ENCODE measurements at places on chromosomes 11 and 22. TPM values are rescaled to one million over a fixed set of nuclear protein-coding genes. Genes with fewer than 3 reads are reported as not detected.

Gene OR8B8
- total RNA-seq: not detected

DNA sequence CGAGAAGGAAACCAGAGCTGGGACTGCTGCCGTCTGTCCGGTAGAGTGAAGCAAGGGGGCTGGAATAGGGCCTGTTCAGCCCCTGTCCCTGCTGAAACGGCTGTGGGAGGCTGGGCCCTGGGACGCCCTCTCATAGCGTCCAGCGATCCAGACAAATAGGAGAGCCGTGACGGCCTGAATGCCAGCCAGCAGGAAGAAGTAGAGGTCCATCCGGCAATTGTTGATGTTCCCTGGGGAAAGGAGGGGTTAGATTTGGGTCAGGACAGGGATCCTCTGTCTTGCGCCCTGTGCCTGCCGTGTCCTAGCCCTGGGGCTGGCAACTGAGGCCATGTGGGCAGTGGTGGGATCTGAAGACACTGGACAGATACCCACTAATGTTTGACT is 12.9 kb downstream of the TMEM132A start:
- no peaks in the 10 kb centered on the region for H3K27me3 ChIP-seq
- DNase-seq: no peak
- H3K4me3 ChIP-seq: no peak overlapping the region
- peaks cover 14% of the 10 kb centered on the region for H3K4me1 ChIP-seq

DNA sequence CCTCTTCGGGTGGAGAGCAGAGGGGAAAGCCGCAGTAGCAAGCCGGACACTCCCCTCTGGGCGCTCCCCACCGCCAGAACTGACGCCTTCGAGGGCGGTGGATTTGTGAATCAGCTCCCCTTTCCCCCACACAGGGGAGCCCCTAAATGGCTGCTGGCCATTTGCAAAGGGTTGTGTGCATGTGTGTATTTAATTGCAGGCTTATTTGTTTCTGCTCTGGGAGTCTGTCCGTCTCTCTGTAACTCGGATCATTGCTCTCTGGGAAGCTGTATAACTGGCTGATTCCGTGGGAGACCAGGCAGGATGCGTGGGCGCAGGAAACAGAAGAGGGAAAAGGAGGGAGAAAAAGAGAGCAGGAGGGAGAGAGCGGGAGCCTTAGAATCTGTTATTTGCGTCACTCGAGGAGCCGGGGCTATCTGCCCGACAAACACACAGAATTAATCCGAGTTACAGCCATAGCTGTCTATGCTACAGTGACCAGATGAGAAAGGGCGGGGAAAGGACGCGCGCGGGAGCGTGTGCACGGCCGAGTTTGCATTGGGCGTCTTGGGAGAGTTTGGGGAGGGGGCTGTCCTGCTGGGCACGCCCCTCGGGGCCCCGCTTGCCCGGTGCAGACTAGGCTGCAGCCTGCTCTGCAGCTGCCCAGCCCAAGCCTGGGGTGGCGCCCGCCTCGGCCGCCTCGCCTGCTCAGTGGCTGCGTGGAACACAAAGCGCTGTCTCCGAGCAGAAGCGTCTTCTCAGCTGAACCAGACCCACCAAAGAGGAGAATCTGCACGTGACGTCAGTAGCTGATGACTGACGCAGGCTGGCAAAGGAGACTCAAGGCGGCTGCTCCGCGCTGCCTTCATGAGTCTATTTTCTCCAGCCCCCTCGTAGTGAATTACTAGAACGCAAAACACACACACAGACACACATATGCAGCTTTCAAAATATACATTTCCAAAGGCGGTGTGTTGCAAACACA is 105.3 kb upstream of the HSD17B12 start:
- no peak overlapping the region for H3K27ac ChIP-seq
- DNase-seq: no peak

DNA sequence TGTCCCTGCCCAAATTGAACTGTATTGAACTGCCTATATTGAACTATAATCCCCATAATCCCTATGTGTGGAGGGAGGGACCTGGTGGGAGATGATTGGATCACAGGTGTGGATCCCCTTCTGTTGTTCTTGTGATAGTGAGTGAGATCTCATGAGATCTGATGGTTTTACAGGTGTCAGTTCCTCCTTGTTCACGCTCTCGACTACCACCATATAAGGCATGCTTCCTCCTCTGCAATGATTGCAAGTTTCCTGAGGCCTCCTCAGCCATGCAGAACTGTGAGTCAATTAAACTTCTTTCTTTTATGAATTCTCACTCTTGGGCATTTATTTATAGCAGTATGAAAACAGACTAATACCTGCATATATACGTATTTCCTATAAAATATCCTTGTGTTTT is 206.5 kb upstream of the PDGFD start:
- no peaks in the 10 kb centered on the region for H3K27me3 ChIP-seq
- no peaks in the 10 kb centered on the region for H3K4me1 ChIP-seq
- no peaks in the 10 kb centered on the region for H3K36me3 ChIP-seq
- no peak for DNase-seq
- no peak overlapping the region for H3K4me3 ChIP-seq

DNA sequence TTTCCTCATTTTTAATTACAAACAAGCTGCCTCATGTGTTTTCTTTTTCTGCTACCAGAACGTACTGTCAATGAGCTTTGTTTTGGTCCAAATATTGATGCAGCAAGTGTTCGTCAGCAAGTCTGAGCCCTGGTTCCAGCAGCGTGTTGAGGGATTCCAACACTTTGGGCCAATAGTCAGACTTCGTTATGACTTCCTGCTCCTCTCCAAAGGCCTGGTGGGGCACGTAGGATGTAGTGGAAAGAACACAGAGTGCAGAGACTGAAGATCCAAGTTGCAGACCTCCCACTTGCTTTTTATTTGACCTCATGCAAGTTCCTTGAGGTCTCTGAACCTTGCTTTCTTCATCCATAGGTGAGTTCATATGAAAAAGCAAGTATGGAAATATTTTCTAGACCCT is 138.2 kb downstream of the BBOX1 start:
- H3K36me3 ChIP-seq: no peaks in the 10 kb centered on the region
- no peak overlapping the region for H3K27ac ChIP-seq
- no peak overlapping the region for H3K4me3 ChIP-seq
- H3K4me1 ChIP-seq: peaks cover 11% of the 10 kb centered on the region
- no peak for DNase-seq

DNA sequence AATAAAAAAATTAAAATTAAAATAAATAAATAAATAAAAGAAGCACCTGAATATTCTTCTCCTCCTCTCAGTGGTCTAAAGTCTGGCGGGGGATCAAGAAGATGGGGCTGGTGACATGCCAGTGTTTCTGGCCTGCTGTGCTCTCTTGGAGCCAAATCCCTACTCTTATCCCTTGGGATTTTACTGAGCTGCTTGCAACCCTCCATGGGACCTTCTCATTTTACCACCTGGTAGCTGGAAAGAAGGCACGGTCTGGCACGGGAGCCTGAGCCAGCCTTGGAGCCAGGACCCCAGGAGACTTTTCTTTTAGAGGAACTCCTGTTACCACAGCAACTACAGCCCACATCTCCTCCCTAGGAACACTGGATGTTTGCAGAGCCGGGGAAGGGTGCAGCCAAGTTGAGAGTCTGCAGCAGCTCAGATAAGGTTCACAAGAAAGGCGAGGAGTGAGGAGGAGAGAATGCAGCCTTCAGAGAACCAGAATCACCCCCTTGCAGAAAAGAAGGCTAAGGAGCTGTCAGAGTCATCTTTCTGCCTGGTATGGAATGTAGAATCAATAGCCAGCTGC is 21.4 kb downstream of the CD6 start:
- no peak overlapping the region for H3K27ac ChIP-seq
- DNase-seq: no peak
- peaks cover 33% of the 10 kb centered on the region for H3K27me3 ChIP-seq

DNA sequence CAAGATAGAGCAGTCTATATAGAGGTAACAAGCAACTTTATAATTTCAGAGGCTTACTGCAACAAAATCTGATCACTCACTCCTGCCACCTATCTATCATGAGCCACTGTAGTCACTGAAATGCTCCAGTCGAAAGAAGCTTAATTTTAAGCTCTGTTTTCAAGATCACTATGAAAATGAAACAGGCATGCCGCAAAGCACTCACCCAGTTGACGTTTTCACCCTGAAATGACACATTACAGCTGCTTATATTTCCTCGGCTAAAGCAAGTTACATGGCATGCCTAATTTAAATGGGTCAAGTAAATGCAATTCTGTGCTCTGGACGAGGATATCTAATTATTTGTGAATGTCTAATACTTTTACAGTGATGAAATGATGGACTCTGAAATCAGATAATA is 616.3 kb downstream of the FAM181B start:
- no peaks in the 10 kb centered on the region for H3K4me1 ChIP-seq
- no peaks in the 10 kb centered on the region for H3K27me3 ChIP-seq
- no peak overlapping the region for H3K27ac ChIP-seq
- DNase-seq: no peak

- H3K27me3 ChIP-seq: no peaks in the 10 kb centered on the region
- no peak overlapping the region for H3K4me3 ChIP-seq
- H3K36me3 ChIP-seq: no peaks in the 10 kb centered on the region
- DNase-seq: no peak
- H3K4me1 ChIP-seq: no peaks in the 10 kb centered on the region
Observed at GRCh38 chr11:114316980-114317786, 21.0 kb downstream of the NNMT start.

- H3K4me1 ChIP-seq: peaks cover 4% of the 10 kb centered on the region
- no peaks in the 10 kb centered on the region for H3K36me3 ChIP-seq
- DNase-seq: no peak
- H3K4me3 ChIP-seq: no peak overlapping the region
Observed at GRCh38 chr11:78943154-78943553, 368.5 kb upstream of the NARS2 start.

Measured in esophagus squamous epithelium (tissue), 5 donors.